Stimulated activated CD4-positive, alpha-beta T cell treated with anti-CD3 and anti-CD28 coated beads, Interleukin-1b, Interleukin-23, amount 100 ng/mL, for 4 hours (primary cell): ENCODE measurements at places on chromosomes 1 and 21.

DNA sequence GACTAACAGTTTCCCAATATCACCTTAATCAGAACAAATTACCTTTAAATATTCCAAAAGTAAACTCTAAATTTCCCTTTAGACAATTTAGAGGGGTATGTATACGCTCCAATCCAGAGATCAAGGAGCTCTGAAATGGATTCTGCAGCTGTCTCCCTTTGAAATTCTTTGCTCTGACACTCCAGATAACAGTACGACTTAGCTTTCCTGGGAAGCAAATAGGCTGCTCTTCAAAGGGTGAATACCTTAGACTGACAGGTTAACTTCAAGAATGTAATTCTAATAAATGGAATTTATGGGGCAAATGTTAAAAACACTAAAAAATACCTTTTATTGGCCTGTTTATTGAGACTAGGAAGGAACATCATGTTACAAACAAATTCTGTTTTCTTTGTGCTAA is 357.2 kb downstream of the USP25 start:
- DNase-seq: no peak

- no peak for DNase-seq
Observed at GRCh38 chr1:204894031-204894430, 23.4 kb downstream of the NFASC start.

GRCh38 chr21:22154579-22155274 is 1156.5 kb downstream of the NCAM2 start:
- no peak for DNase-seq

DNA sequence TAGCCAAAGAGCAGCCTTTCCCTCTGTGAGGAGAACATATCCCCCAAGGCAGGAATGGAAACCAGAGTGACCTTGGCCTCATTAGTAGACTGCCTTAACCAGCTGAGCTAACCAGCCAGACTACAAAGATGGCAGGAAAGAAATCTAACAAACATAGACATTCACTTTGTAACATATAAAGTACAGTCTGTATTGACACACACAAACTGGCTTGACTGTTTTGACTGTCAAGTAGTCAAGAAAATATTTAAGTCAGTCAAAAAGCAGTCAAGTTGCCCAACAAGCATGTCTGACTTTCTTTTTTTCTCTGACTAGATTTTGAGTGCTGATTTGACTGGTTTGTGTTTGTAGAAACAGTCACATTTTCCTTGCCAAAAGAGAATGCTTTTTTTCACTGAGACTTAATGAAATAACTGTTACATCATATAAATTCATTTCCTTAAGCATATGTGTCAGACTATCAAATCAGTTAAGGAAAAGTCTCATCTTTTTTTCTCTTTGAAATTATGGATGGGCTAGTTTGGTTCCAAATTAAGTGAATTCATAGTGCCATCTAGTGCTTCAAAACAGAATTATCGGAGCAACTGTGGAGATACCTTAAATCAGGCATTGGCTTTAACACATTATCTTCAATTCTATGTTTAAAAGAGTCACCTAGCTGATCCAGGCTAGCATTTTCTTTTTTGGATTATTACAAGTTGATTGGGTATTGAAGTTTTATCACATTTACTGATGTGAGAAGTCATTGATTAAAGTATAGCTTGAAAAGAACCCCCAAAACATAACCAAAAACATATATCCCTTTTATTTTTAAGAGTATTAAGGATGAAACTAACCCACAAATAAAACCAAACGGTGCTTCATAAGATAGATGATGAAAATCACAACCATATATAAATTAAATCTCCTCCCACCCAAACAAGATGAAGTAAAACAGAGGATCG is 75.0 kb downstream of the ATP6V1G3 start:
- DNase-seq: no peak

- DNase-seq: no peak
Observed at GRCh38 chr1:181737056-181737455, 253.7 kb downstream of the CACNA1E start.
